ENCODE measurements at places on chromosomes 4 and X.

- DNase-seq = no peak
Observed at GRCh38 chr4:111780965-111781364, 364.3 kb upstream of the FAM241A start.

DNA sequence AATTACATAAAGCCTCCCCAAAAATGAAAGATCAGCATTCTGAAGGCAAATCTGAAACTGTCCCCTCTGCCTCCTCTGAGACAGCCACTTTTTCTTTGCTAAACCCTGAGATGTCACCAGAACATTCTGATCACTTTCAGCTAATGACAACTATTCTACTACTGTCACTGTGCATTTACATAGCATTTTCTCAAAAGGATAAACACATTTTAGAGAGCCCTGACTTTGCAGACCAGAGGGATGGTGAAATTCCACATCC lies 72.1 kb downstream of the GATB start:
- no peak for DNase-seq

DNA sequence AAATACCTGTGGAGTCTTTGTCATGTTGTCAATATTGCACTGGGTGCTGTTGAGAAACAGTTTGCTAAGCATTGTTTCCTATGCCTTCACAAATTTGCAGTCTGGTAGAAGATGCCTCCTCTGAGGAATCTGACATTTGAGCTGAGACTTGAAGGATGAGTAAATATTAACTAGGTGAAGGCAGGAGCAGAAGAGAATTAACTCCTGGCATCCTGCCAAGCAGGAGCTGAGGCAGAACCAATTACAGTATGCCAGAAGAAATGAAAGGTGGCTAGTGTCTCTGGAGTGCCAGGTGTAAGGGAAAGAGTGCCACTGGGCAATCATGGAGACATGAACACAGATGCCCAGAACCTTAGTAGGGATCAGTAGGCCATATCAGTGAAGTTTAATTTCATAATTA lies 1778.2 kb upstream of the PCDH10 start:
- DNase-seq = no peak

GRCh38 chr4:32519060-32519459 lies 1798.9 kb downstream of the PCDH7 start:
- no peak for DNase-seq

DNA sequence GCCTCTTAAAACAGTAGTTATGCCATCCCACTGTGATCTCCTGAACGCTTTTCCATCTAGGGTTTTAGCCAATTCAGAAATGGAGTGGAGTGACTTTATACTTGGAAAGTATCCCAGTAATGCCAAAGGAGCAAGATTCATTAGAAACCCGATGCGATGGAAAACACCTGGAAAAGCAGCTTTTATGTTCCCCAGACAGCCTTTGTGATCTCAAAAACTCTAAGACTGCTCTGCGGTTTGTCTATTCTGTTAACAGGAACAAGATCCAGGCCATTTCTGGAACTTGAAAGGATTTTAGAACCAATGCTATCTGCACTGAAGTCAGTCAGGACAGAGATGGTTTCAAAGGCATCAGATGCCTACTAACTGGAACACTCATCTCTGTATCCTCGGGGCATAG lies 145.1 kb downstream of the APBB2 start:
- no peak for DNase-seq

DNA sequence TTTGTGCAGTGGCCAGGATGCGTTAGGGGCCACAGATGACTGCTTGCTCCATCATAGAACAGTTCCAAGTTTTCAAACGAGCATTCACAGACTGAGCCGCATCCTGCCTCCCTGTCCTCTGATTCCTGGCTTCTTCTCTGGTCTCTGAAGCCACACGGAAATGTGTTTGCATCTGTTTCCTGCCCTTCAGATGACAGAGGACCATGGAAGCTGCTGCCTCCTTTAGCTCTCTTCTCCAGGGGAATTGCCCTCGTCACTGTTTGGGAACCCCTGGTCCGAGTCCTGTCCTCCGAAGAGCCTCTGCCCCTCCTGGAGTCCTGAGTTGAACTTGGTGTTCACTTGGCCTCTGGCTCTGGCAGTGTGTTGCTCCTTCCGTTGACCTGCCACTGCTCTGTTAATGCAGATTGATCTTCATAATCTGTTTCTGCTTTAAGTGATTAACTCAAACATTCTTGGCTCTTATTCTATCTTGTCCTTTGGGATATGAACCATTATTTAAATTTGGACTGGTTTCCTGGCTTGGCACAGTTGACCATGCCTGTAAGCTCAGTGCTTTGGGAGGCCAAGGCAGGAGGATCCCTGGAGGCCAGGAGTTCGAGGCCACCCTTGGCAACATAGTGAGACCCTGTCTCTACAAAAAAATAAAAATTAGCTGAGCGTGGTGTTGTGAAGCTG lies 96.0 kb downstream of the PTTG2 start:
- DNase-seq = no peak

GRCh38 chrX:13721371-13721770 lies 13.0 kb downstream of the TRAPPC2 start:
- no peak for DNase-seq

GRCh38 chrX:39972340-39972739 lies 125.4 kb downstream of the BCOR start:
- DNase-seq = no peak

DNA sequence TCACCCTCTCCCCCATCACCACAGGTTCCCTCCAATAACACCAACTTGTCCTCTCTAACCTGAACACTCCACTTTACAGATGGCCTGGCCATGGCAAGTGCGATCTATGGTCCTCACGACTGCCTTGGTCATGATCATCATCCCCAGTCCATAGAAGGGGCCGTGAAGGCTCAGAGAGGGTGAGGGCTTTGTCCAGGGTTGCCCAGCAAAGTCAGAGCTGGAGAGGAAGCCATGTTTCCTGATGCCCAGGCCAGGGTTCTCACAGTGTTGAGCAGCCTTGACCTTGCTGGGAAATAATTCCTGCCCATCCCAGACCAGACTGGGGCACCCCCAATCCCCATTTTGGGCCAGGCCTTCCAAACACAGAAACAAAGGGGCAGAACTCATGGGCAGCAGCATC lies 42.9 kb upstream of the MAN2B2 start:
- DNase-seq = no peak

DNA sequence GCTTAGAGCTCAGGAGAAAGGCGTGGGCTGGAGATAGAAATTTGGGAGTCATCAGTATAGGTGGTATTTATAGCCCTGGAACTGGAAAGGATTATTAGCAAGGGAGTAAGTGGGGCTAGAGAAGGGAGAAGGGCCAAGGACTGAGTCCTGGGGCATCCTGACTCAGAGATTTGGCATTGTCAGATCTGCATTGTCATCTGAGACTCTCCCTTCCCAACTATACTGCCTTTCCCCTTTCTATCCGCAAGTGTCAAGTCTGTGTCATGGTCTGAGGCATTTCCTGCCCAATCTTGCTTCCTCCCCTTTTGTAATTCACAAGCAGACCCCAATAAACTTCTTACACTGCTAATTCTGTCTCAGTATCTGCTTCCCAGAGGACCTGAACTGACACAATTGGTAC lies 24.4 kb upstream of the SLC25A43 start:
- no peak for DNase-seq

DNA sequence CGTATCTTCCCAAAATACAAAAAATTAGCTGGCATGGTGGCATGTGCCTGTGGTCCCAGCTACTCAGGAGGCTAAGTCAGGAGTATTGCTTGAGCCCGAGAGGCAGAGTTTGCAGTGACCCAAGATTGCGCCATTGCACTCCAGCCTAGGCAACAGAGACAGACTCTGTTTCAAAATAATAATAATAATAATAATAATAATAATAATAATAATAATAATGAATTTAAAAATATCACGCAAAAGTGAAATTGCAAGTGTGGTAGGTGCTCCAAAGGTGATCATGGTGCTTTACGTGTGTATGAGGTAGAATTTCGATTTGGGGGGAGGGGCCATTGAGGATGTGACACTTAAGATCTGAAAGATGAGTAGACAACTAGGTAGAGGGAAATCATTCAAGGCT lies 4.9 kb upstream of the HPSE start:
- no peak for DNase-seq

GRCh38 chrX:30577362-30577991 lies at the start of gene TASL:
Gene TASL, minus strand, starts transcription at chrX:30577766. Its CDS starts 17,411 bp downstream, at chrX:30560355.
- DNase-seq = no peak

GRCh38 chr4:75940692-75941253 lies at the start of gene NAAA:
Gene NAAA, minus strand, starts transcription at chr4:75941013. Its CDS starts 64 bp downstream, at chr4:75940949.
- DNase-seq = peak; percentile 40

DNA sequence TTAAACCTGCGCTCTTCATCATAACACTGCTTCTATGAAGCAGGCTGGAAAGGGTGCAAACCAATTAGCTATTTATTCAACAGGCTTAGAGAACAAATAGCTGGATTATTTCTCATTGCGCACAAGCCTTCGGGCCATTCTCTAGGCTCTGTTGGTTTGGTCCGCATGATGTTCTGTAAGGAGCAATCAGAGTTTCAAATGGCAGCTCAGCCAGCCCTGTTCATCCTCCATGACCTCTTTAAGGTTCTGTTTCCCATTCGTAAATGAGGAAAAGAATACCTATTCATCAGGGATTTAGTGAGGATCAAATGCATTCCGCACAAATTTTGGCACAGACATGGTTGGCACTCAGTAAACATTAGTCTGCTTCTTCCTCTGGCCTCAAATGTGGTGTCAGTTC lies 15.5 kb upstream of the GPM6A start:
- DNase-seq = no peak

GRCh38 chr4:98522636-98523395 lies 135.6 kb downstream of the TSPAN5 start:
- no peak for DNase-seq

DNA sequence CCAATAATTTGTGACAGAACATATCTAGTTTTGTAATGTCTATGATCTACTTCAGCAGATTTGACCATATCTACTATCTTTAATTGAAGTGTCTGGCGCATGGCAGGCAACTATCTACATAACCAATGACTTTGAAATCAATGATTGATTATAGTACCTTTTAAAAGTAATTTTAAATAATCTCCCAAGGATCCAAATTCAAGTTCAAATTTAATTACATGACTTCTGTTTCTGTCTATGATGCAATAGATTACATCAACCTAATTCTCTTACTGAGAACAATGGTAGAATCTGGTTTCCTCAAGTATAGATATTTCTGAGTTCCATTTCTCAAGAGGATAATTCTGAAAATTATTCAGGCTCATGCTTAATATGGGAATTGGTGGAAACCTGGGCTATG lies 177.4 kb upstream of the IL15 start:
- no peak for DNase-seq

DNA sequence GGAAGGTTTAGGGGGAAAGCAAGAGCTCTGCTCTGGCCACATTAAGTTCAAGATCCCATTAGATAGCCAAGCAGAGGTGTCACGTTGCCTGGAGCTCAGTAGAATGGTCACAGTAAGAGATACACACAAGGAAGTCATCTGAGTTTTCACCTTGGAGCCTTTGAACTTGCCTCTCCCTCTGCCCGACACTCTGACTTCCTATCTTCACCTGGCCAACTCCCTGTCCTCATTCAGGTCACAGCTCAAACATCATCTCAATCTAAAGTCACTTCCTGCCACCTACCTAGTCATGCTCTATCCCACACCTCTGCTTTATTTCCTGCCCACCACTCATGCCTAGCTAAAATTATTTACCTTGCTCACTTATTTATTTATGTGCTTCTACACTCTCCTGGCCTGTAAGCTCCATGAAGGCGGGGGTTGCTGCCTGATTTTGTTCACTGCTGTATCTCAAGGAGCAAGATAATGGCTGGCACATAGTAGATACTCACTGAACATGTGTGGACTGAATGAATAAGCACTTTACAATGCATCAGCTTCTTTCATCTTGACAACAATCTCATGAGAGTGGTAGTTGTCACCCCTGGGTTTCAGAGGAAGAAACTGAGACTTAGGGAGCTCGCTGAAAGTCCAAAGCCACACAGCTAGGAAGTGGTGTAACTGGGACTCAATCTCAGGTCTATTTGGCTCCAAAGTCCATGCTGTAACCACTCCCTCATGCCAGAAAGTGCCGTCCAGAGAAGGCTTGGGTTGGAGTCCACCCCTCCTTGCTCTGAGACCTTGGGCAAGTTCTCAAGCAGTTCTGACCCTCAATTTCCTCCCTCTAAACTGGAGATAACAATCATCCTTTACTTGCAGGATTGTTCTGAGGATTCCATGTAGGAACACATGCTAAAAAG lies 40.3 kb downstream of the EFNB1 start:
- no peak for DNase-seq

DNA sequence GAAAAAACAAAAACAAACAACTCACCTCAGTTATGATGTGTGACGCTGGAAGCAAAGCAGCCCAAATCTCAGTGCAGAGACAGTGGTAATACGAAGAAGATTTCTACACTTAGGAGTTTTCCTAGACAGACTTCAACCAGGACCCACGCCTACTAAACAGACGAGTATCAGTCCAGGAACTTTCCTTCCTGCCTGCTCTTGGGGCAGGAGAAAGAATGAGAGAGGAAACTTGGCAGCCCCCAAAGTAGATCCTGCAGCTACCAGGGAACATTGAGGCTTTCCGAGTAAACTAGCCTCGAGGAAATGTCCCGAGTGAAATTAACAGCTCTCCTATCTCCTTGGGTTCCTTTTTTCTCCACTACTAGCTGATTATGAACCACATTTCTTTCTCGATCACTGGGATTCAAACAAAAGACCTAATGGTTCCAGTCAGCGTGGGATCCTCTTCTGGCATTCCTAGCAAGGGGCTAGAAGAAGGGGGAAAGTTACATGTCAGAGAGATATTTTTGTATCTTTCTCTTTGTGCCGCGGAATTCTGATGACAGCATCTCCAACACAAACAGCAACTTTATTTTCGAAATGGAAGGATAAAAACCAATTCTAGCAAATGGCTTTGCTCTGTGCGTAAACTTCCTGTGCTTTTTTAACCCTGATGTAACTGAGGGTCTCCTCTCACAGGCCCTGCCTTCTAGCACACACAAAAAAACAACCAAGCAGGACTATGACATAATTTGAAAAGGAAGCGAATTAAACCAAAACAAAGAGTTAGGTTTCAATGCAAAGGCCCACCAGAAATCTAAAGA lies 53.2 kb downstream of the PPM1K start:
- DNase-seq = no peak

- no peak for DNase-seq
Observed at GRCh38 chr4:108270466-108271450, 102.0 kb upstream of the LEF1 start.

GRCh38 chrX:154431341-154431740 lies 2.9 kb downstream of the ATP6AP1 start:
- DNase-seq = no peak
